ENCODE measurements at places on chromosomes 7 and 10. TPM values are rescaled to one million over a fixed set of nuclear protein-coding genes. Genes with fewer than 3 reads are reported as not detected.

The VWA2 gene
- 0.48 TPM for total RNA-seq

The PON3 gene
- total RNA-seq, result 5.9 TPM

The LIPN gene
- total RNA-seq, result not detected

The ADIRF gene
- total RNA-seq, result 1,074 TPM

The CAV2 gene
- total RNA-seq, result 97.6 TPM

The SEMA3A gene
- 23.2 TPM for total RNA-seq

The GIMAP5 gene
- 18.7 TPM for total RNA-seq

The GIMAP4 gene
- 19.3 TPM for total RNA-seq

The HOXA13 gene
- 0.16 TPM for total RNA-seq

The RNF32 gene
- 2.9 TPM for total RNA-seq

The SPDYE1 gene
- not detected for total RNA-seq

The ADAM8 gene
- 6.6 TPM for total RNA-seq

The RBP3 gene
- total RNA-seq, result not detected

The NUTM2B gene
- total RNA-seq, result 0.59 TPM

The MYH16 gene
- not detected for total RNA-seq

The CHST15 gene
- total RNA-seq, result 57.8 TPM

- no peak overlapping the region for H3K27ac ChIP-seq
- H3K36me3 ChIP-seq, result no peaks in the 10 kb centered on the region
Observed at GRCh38 chr10:21317902-21318301, 207.6 kb downstream of the SKIDA1 start.

GRCh38 chr10:73744664-73744975, 448 bp downstream of the SEC24C start:
- peak overlapping the region; percentile 94 for H3K27ac ChIP-seq
- H3K4me1 ChIP-seq, result peaks cover 18% of the 10 kb centered on the region
- H3K4me3 ChIP-seq, result peak overlapping the region; percentile 77
- H3K36me3 ChIP-seq, result no peaks in the 10 kb centered on the region
- H3K27me3 ChIP-seq, result no peaks in the 10 kb centered on the region

GRCh38 chr7:36787933-36788378, 63.7 kb upstream of the AOAH start:
- no peak overlapping the region for H3K27ac ChIP-seq
- H3K4me1 ChIP-seq, result no peaks in the 10 kb centered on the region
- H3K4me3 ChIP-seq, result no peak overlapping the region
- H3K36me3 ChIP-seq, result no peaks in the 10 kb centered on the region
- H3K27me3 ChIP-seq, result no peaks in the 10 kb centered on the region

DNA sequence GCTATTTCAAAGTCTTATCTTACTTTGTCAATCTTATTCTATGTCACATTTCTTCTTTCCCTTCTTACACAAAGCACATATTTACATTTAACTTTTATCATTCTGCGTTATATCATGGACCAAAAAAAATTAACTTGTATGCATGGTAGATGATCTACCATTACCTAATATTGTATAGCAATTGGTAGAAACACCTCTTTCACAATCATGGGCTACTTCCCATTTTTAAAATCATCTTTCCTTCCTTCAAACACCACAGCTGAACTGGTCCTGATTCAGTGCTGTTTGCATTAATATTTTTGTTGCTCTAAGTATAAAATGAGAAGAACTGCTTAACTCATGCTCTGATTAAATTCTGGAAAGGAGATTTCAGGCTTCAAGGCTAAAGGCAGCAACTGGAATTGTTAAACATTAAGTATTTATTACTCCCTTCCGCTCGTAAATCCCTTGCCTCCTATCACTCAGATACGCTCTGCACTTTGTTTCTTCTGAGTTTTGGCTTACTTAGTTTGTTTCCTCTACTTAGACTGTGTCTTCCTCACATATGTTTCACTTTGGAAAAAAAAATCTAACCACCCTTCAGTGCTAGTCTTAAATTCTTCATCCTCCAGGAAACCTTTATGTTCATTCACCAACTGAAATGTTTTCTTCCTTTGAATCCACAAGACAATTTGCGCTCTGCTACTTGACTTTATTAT, 901.4 kb downstream of the PCDH15 start:
- H3K27ac ChIP-seq, result no peak overlapping the region
- no peaks in the 10 kb centered on the region for H3K27me3 ChIP-seq
- H3K4me1 ChIP-seq, result no peaks in the 10 kb centered on the region
- H3K4me3 ChIP-seq, result no peak overlapping the region
- no peak for DNase-seq
- no peaks in the 10 kb centered on the region for H3K36me3 ChIP-seq

GRCh38 chr10:89153116-89153515, 54.0 kb downstream of the CH25H start:
- no peaks in the 10 kb centered on the region for H3K27me3 ChIP-seq
- no peaks in the 10 kb centered on the region for H3K4me1 ChIP-seq
- no peak overlapping the region for H3K27ac ChIP-seq
- H3K4me3 ChIP-seq, result no peak overlapping the region
- DNase-seq, result no peak
- H3K36me3 ChIP-seq, result no peaks in the 10 kb centered on the region

GRCh38 chr7:51213618-51214017, 103.0 kb downstream of the COBL start:
- no peaks in the 10 kb centered on the region for H3K27me3 ChIP-seq
- no peak overlapping the region for H3K27ac ChIP-seq
- no peak for DNase-seq
- no peak overlapping the region for H3K4me3 ChIP-seq
- H3K36me3 ChIP-seq, result no peaks in the 10 kb centered on the region

GRCh38 chr10:92366412-92367021, 75.5 kb downstream of the MARCHF5 start:
- no peaks in the 10 kb centered on the region for H3K27me3 ChIP-seq
- no peak for DNase-seq
- no peak overlapping the region for H3K27ac ChIP-seq
- no peak overlapping the region for H3K4me3 ChIP-seq

DNA sequence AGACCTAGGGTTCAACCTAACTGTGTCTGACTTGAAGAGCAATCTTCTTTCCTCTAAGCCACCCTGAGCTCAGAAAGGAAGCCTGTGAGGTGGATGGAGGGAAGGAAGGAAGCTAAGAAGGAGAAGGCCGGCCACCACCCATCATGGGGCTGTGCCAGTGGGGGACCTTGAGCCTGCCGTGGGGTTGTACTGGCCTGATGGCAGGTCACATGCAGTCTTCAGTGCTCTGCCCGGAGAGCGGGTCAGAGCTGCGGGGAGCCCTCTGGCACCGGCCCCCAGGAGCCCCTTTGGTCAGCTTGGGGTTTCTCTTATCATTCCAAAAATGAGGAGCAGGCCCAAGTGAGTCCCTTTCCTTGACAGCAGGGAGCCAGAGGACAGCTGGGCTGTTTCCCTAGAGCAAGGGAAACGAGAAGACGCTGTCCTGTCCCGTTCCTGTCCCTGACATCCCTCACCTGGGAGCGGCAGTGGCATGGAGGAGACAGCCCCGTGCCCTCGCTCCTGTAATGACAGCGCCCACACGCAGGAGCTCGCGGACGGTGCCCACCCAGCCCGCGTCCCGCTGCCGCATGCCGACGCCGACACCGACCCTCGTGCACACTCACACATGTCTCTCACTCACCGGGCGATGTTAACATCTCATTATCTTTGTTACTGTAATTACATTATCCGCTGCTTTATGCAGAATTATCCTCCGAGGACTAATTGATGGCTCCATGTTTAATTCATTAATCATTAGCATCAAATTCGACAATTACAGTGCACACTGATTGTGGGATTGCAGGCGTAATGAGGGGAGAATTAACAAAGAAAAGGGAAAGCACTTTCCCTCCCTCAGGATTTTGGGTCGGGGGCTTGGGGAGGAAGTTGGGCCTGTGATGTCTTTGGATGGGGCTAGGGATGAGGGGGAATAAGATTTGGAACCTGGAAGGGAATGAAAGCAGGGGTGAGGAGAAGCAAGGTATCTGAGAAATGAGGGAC, 31.3 kb downstream of the GBX1 start:
- no peaks in the 10 kb centered on the region for H3K4me1 ChIP-seq
- no peak overlapping the region for H3K4me3 ChIP-seq
- peaks cover 7% of the 10 kb centered on the region for H3K36me3 ChIP-seq
- DNase-seq, result no peak
- no peak overlapping the region for H3K27ac ChIP-seq
- H3K27me3 ChIP-seq, result no peaks in the 10 kb centered on the region

- no peaks in the 10 kb centered on the region for H3K36me3 ChIP-seq
Observed at GRCh38 chr10:119281581-119282071, 74.3 kb downstream of the GRK5 start.

DNA sequence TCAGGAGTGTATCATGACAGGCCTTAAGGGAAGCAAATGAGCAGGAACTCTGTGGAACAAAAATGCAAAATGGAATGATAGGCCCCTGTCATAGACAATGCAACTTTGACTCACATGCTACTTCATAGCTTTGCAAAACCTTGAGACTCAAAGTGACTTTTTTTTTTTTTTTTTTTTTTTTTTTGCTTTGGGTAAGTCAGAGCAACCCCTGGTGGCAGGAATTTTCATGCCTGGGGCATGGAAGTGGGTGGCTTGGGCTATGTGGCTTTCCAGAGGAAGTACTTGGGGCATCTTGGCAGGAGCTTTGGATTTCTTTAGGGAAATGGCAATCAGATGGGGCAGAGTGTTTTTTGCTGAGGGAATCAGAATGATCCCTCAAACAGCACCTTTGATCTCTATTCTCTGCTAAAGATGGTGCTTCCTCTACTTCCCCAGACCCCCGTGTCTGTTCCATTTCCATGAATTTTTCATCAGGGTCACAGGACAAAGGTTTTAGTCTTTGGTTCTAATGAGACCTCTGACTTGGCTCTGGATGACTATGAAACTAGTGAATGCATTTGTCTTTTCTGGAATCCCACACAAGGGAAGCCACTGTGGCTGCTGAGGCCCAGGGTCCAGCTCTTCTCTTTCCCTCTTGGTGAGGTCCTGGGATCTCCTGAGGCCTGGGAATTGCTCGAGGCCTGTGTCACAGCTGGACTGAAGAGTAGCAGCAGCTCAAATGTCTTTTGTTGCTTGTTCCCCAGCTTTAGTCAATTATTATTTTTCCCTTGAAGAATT, 62.8 kb downstream of the TACC2 start:
- peak; percentile 88 for DNase-seq
- H3K27ac ChIP-seq, result peak overlapping the region; percentile 71
- H3K27me3 ChIP-seq, result no peaks in the 10 kb centered on the region
- H3K4me3 ChIP-seq, result no peak overlapping the region
- peaks cover 3% of the 10 kb centered on the region for H3K4me1 ChIP-seq
- H3K36me3 ChIP-seq, result no peaks in the 10 kb centered on the region

DNA sequence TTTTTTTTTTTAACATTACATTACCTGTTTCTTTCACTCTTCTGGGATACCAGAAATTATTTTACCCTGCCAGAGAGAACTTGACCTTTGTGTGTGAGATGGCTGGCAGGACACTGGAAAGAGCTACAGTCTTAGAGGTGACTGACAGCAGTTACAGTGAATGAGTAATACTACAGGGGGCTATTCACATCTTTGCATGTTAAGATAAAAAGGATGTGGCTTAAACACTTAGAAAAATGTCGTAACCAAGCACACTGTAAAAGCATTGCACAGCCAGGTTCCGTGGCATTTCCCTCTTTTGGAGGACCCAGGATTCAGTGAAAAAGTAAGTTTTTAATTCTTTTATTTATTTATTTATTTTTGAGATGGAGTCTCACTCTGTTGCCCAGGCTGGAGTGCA, 18.8 kb upstream of the TBC1D12 start:
- H3K36me3 ChIP-seq, result no peaks in the 10 kb centered on the region
- H3K4me1 ChIP-seq, result no peaks in the 10 kb centered on the region
- H3K27me3 ChIP-seq, result no peaks in the 10 kb centered on the region
- no peak overlapping the region for H3K4me3 ChIP-seq
- DNase-seq, result no peak
- no peak overlapping the region for H3K27ac ChIP-seq

- no peak overlapping the region for H3K27ac ChIP-seq
- no peaks in the 10 kb centered on the region for H3K27me3 ChIP-seq
- DNase-seq, result no peak
- no peaks in the 10 kb centered on the region for H3K4me1 ChIP-seq
- H3K4me3 ChIP-seq, result no peak overlapping the region
- H3K36me3 ChIP-seq, result no peaks in the 10 kb centered on the region
Observed at GRCh38 chr10:77544617-77545016, 93.0 kb downstream of the KCNMA1 start.

DNA sequence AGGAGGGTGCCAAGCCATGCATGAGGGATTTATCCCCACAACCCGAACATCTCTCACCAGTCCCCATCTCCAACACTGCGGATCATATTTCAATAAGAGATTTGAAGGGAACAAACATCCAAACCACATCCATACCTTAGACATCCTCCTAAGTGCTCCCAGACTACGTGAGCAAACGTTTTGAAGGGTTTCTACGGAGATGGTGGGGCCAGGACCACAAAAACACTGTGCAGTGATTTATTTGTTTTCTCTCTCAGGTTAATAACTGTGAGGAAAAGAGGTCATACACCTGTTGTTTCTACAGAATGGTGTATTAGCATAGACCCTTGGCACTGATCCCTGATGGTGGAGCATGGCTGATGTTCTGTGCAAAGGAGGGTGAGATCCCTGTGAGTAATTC, 277.8 kb downstream of the FRMD4A start:
- no peak for DNase-seq
- H3K4me3 ChIP-seq, result no peak overlapping the region
- no peaks in the 10 kb centered on the region for H3K36me3 ChIP-seq
- H3K27me3 ChIP-seq, result no peaks in the 10 kb centered on the region

- H3K27me3 ChIP-seq, result no peaks in the 10 kb centered on the region
- no peak overlapping the region for H3K27ac ChIP-seq
Observed at GRCh38 chr7:150363370-150363769, 5.3 kb upstream of the REPIN1 start.

- no peaks in the 10 kb centered on the region for H3K27me3 ChIP-seq
- H3K4me1 ChIP-seq, result no peaks in the 10 kb centered on the region
- no peak overlapping the region for H3K27ac ChIP-seq
Observed at GRCh38 chr10:116866987-116867595, 17.8 kb downstream of the ENO4 start.

DNA sequence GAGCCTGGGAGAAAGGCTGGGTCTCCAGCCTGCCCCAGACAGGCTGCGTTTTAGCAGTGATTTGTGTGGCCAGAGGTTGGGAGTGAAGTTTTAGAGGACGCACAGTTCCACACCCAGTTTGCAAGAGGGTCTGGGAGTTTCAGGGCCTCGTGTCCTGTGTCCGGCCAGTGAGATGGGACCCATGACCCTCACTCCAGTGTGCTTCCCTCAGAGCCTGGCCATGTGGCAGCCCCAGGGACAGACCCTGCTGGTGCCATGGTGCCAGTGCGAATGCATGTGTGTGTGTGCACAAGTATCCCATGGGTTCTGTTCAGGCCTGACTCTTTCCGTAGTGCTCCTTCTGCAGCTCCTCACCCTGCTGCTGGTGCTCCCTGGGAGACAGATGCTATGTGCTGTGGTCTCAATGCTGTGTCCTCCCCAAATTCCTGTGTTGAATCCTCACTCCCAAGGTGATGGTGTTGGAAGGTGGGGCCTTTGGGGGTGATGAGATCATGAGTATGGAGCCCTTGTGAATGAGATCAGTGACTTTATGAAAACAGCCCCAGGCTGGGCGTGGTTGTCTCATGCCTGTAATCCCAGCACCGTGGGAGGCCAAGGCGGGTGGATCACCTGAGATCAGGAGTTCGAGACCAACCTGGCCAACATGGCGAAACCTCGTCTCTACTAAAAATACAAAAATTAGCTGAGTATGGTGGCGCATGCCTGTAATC, 16.5 kb downstream of the ECHDC3 start:
- H3K4me1 ChIP-seq, result no peaks in the 10 kb centered on the region
- H3K4me3 ChIP-seq, result no peak overlapping the region
- H3K27ac ChIP-seq, result peak overlapping the region; percentile 77
- no peak for DNase-seq
- H3K36me3 ChIP-seq, result no peaks in the 10 kb centered on the region
- no peaks in the 10 kb centered on the region for H3K27me3 ChIP-seq
